ENCODE measurements at places on chromosomes 16 and 17.

DNA sequence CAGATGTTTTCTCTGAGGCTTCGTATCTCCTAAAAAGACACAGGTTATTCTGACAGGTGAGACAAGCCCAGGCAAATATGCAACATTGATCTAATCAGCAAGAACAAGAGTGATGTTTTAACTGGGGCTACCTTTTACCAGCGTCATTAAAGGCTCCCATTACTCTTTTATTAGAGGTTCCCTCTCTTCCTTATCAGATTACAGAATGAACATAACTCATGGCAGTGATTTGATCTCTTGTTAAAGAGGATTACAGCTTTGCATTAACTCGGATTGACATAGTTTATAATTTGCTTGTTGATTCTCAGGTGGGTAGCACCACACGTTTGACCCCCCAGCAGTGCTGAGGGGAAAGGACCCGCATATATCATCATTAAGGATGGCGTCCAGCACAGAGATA lies 90.5 kb downstream of the AATF start:
- DNase-seq, result no peak

GRCh38 chr17:40702271-40702670 lies 1.3 kb downstream of the KRT24 start:
- DNase-seq, result no peak

- no peak for DNase-seq
These were observed 60.8 kb upstream of the CLEC18A start for GRCh38 chr16:69890114-69890891.

GRCh38 chr17:58577696-58578095 lies 63.3 kb upstream of the MTMR4 start:
- DNase-seq, result peak; percentile 56

GRCh38 chr17:42116705-42117396 lies 4.3 kb downstream of the KAT2A start:
- DNase-seq, result peak; percentile 85

DNA sequence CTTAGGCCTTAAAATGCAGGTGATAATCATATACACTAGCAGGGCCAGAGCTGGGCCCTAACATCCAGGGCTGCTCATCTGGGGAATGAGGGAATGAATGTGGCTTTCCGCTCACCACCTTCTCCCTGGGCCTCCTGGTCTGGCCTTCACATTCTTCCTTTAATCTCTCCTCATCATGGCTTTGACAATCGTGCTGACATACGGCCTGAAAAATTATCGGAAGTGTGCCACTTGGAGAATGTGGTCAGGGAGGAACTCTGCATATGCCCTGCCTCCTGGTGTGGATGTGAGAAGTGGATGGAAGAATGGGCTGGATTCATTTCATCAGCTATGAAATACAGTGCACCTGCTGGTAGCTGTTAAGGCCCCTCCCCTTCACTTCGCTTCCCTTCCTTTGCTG lies 2.4 kb downstream of the WSCD1 start:
- no peak for DNase-seq

GRCh38 chr17:19295473-19296135 lies 58.4 kb downstream of the EPN2 start:
- no peak for DNase-seq

GRCh38 chr17:7351665-7352502 lies at the start of gene KCTD11:
KCTD11 (plus strand) TSS chr17:7352162.
- DNase-seq, result peak; percentile 84

DNA sequence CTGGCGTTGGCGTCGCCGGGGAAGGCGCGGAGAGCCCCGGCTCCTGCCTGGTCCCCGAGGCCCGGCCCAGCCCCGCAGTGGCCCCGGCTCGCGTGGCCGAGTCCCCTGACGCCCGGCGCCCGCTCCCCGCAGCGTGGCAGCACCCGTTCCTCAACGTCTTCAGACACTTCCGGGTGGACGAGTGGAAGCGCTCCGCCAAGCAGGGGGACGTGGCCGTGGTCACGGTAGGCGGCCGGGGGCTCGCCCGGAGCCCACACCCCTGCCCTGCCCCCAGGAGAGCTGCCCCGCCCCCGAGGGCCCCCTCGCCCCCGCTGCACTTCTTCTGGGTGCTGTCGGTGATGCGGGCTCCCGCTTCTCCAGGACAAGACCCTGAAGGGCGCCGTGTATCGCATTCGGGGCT lies 466 bp downstream of the WDR90 start:
- DNase-seq, result no peak
